ENCODE measurements at places on chromosomes 6 and 20. TPM values are rescaled to one million over a fixed set of nuclear protein-coding genes. Genes with fewer than 3 reads are reported as not detected.

DNA sequence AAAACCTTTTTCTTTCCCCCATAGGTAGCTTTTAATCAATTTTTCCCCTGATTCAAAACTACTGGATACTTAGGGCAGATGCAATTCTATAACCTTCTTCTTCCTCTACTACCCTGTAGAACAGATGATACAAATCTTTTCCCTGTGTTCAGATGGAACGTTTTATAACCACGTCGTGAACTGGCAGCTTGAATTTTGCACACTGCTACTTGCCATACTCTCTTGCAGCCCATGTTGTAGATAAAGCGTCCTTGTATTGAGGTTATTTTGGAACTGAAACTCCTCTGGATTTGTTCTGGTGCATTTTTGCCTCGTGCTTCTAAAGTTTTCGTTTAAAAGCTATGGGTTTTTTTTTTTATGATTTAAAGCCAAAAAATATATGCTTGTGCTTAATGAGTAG is 440.2 kb downstream of the RFPL4B start:
- H3K4me3 ChIP-seq, result no peak overlapping the region
- H3K36me3 ChIP-seq, result no peaks in the 10 kb centered on the region
- DNase-seq, result no peak
- no peaks in the 10 kb centered on the region for H3K4me1 ChIP-seq
- H3K27me3 ChIP-seq, result no peaks in the 10 kb centered on the region

DNA sequence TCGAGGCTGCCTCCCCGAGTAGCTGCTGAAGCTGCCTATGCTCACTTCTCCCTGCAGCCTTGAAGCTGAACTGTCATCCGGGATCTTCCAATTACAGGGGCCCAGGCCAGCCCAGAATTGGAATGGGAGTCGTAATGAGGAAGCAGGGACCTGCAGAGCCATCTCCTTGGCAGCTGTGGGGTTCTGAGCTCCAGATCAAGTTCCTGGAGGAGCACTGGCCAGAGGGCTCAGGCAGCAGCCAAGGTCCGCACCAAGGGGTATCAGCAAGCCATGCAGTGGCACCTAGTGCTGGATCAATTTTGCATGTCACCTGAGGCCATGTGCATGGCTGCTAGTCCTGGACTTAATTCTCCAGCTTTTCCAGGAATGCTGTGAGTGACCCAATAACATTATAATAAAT is 163.2 kb upstream of the TSHZ2 start:
- no peak for DNase-seq
- no peak overlapping the region for H3K4me3 ChIP-seq
- no peaks in the 10 kb centered on the region for H3K36me3 ChIP-seq
- no peak overlapping the region for H3K27ac ChIP-seq
- H3K4me1 ChIP-seq, result no peaks in the 10 kb centered on the region

GRCh38 chr6:126976253-126976797 is 142.1 kb upstream of the RSPO3 start:
- H3K27ac ChIP-seq, result no peak overlapping the region
- no peak for DNase-seq
- H3K36me3 ChIP-seq, result no peaks in the 10 kb centered on the region
- no peaks in the 10 kb centered on the region for H3K27me3 ChIP-seq
- H3K4me1 ChIP-seq, result no peaks in the 10 kb centered on the region
- H3K4me3 ChIP-seq, result no peak overlapping the region

DNA sequence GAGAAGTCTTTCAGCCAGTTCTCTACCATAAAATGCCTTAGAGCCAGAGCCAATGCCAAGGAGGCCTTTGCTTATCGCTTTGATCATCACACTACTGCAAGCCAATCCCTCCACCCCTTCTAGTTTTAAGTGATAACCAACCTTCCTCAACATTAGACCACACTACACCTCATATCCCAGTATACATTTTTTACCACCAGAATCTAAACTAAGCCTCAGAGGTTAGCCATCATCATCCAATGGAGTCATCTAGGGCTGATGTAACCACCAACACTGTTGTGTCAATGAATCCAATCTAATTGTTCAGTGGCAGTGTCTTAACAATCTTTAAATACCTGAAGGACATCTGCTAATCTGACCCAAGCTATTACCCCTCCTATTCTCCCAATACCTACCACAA is 6.4 kb downstream of the ZUP1 start:
- peaks cover 23% of the 10 kb centered on the region for H3K4me1 ChIP-seq
- H3K36me3 ChIP-seq, result no peaks in the 10 kb centered on the region
- H3K27ac ChIP-seq, result no peak overlapping the region
- no peak for DNase-seq
- H3K4me3 ChIP-seq, result no peak overlapping the region

DNA sequence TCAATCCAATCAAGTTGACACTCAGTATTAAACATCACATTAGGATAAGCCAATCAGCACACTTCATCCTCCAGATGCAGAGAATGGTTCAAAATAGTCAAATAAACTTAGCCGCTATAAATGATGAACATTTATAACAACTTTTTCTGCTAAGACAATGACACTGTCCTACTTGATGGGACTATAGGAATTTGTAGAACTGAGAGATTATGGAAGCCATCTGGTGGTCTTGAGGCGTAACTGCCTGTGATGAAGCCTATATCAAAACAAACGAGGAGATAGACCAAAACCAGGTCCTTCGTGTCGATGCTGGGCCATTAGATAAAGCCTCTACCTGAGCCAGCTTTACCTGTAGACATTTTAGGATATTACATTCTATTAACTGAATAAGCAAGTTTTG is 631.1 kb downstream of the COL12A1 start:
- H3K27me3 ChIP-seq, result no peaks in the 10 kb centered on the region
- DNase-seq, result peak; percentile 60
- H3K36me3 ChIP-seq, result no peaks in the 10 kb centered on the region
- peaks cover 27% of the 10 kb centered on the region for H3K4me1 ChIP-seq
- no peak overlapping the region for H3K4me3 ChIP-seq
- H3K27ac ChIP-seq, result no peak overlapping the region

GRCh38 chr20:42082611-42083010 is 464.4 kb upstream of the CHD6 start:
- no peak overlapping the region for H3K27ac ChIP-seq
- peak; percentile 13 for DNase-seq
- H3K4me3 ChIP-seq, result no peak overlapping the region
- H3K4me1 ChIP-seq, result no peaks in the 10 kb centered on the region
- H3K36me3 ChIP-seq, result no peaks in the 10 kb centered on the region

DNA sequence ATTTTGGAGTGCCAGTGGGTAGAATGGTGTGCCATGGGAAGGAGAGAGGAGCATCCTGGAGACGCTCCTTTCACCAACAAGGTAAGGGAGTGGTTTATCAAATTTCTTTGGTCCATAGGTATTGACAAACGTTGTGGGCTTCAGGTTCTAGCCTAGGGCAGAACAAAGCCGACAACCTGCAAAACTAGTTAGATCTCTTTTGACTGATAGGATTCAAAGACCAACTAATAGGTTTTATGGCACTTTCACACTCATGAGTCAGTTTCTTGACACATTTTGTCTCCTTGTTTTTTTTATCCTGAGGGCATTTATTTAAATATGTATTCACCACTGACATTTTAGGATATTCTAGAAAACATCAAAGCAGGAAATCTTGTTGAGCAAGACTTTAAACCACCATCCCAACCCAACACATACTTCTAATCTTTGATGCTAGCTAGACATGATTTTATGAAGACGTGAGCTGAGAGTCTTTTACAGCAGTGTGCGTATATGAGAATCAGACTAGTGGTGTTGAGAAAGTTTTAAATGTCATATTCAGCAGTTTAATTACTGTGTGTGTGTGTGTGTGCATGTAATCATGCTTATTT is 370.4 kb upstream of the HSF2 start:
- no peak overlapping the region for H3K27ac ChIP-seq
- no peaks in the 10 kb centered on the region for H3K36me3 ChIP-seq
- peaks cover 12% of the 10 kb centered on the region for H3K4me1 ChIP-seq
- no peak overlapping the region for H3K4me3 ChIP-seq
- H3K27me3 ChIP-seq, result no peaks in the 10 kb centered on the region
- no peak for DNase-seq

- no peaks in the 10 kb centered on the region for H3K36me3 ChIP-seq
- peaks cover 16% of the 10 kb centered on the region for H3K27me3 ChIP-seq
- H3K27ac ChIP-seq, result no peak overlapping the region
- DNase-seq, result no peak
- no peak overlapping the region for H3K4me3 ChIP-seq
Observed at GRCh38 chr20:57797401-57797800, 87.6 kb upstream of the PMEPA1 start.

DNA sequence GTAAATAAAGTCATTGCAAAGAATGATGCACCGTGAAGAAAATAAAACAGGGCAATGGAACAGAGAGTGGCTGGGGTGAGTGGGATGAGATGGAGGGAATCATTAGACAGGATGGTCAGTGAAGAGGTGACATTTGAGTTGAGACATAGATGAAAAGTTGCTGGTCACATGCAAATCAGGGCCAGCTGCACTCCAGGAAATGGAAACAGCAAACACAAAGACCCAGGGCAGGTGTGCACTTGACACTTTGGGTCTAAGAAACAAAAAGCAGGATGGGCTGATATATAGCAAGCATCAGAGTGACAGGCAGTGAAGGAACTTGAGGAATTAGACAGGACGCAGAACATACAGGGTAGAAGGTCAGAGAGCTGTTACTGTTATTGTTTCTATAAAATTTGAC is 171.5 kb upstream of the RIPOR2 start:
- no peak overlapping the region for H3K4me3 ChIP-seq
- H3K27ac ChIP-seq, result no peak overlapping the region
- H3K4me1 ChIP-seq, result no peaks in the 10 kb centered on the region
- no peak for DNase-seq

DNA sequence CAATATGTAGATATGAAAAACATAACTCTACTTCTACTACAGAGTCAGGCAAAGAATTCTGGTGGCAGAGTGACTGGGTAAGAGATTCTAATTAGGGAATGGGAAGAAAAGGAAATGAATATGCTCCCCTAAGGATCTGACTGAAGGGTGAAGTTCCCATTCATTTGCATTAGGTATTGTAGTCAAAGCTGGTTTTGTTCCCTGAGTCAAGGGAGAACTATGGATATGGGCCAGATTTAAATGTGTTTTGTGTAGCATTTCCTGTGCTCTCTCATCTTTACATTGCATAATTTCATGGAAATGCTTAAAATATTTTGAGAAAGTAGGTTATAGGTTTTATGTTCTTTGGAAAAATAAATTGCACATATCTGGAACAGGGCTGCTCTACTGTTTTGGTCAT is 299.7 kb downstream of the BTBD3 start:
- no peaks in the 10 kb centered on the region for H3K27me3 ChIP-seq
- no peak for DNase-seq
- H3K27ac ChIP-seq, result no peak overlapping the region
- H3K4me3 ChIP-seq, result no peak overlapping the region

DNA sequence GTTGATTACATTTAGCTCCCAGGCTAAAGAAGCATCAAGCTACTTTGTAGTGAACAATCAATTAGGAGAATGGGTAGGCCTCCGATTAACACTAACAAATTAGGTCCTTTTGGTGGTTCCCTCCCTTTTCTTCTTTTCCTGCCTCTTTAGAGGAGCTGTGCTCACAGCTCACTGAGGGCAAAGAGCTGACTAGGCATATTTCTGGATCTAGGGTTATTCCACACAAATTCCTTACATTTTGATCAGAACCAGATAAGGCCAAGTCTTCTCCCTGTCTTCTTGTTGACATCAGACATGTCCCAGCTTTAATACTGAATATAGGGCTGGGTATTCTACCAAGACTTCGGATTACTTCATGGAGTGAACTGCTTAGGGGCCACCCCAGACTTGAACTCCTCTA is 119.1 kb downstream of the PKHD1 start:
- H3K4me3 ChIP-seq, result no peak overlapping the region
- no peak overlapping the region for H3K27ac ChIP-seq
- H3K27me3 ChIP-seq, result no peaks in the 10 kb centered on the region
- no peak for DNase-seq

GRCh38 chr20:20939006-20939405 is 167.2 kb downstream of the LINC00237 start:
- H3K27ac ChIP-seq, result no peak overlapping the region
- no peaks in the 10 kb centered on the region for H3K36me3 ChIP-seq

DNA sequence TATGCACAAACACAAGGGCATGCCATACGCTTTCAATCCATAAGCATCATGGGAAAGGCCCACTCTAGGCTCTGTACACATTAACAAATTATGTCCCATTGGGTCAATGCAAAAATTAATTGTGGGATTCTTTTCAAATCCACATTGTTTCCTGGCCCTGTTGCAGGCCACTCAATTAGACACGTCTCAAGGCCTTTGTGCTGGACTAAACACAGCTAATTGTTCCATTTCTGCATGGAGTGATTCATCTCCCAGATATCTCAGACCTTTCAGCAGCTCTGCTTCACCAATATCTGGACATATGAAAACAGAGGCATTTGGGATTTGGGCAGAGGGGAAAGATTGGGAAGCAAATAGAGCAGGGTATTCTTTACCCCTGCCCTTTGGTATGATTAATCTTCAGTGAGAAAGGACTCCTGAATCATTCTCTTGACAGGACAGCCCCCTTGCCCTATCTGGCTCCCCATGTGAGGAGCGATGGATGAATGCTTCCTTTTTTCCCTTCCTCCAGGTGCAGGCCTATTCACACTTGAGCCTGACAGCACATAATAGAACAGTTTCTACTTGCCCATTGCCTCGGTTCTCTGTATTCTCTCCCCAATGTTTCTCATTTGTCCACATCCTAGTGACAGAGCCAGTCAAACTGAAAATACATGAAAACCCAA is 547.6 kb downstream of the HAO1 start:
- H3K4me1 ChIP-seq, result no peaks in the 10 kb centered on the region
- H3K27me3 ChIP-seq, result no peaks in the 10 kb centered on the region

DNA sequence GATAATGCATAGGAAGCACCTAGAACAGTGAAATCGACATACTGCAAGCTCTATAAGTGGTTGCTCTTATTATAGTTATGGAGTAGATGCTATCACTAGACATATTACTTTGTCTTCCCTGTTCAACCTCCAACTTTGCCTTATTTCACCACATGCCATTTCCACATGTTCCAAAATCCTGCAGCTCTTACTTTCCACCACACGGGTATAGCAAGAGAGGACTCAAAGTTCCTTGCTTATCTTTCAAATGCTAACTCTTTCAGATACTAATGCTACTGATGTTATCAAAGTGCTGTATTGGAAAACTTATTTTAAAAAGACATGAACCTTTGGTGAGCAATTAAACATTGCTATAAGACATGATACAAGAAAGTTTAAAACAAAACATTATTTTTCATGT is 1130.1 kb downstream of the HACE1 start:
- H3K4me3 ChIP-seq, result no peak overlapping the region
- H3K27me3 ChIP-seq, result no peaks in the 10 kb centered on the region
- no peaks in the 10 kb centered on the region for H3K4me1 ChIP-seq
- no peak overlapping the region for H3K27ac ChIP-seq
- no peak for DNase-seq

- H3K4me3 ChIP-seq, result no peak overlapping the region
- no peaks in the 10 kb centered on the region for H3K27me3 ChIP-seq
- H3K4me1 ChIP-seq, result peaks cover 16% of the 10 kb centered on the region
- DNase-seq, result no peak
- no peaks in the 10 kb centered on the region for H3K36me3 ChIP-seq
Observed at GRCh38 chr6:42239333-42239732, 21.7 kb upstream of the MRPS10 start.

GRCh38 chr6:91654793-91655192 is 1067.9 kb upstream of the MAP3K7 start:
- no peak for DNase-seq
- H3K4me3 ChIP-seq, result no peak overlapping the region
- no peak overlapping the region for H3K27ac ChIP-seq
- no peaks in the 10 kb centered on the region for H3K4me1 ChIP-seq
- H3K36me3 ChIP-seq, result no peaks in the 10 kb centered on the region

MAK gene
- not detected for total RNA-seq

GRM1 gene
- not detected for total RNA-seq

FAM209B gene
- not detected for total RNA-seq

KHDC1 gene
- 0.13 TPM for total RNA-seq

ESR1 gene
- not detected for total RNA-seq

PNRC1 gene
- total RNA-seq, result 51.3 TPM

SMLR1 gene
- total RNA-seq, result not detected
